ENCODE measurements at places on chromosomes 6 and 20.
A peak's percentile ranks its signal among the peaks of the same experiment; 100 is the strongest.

DNA sequence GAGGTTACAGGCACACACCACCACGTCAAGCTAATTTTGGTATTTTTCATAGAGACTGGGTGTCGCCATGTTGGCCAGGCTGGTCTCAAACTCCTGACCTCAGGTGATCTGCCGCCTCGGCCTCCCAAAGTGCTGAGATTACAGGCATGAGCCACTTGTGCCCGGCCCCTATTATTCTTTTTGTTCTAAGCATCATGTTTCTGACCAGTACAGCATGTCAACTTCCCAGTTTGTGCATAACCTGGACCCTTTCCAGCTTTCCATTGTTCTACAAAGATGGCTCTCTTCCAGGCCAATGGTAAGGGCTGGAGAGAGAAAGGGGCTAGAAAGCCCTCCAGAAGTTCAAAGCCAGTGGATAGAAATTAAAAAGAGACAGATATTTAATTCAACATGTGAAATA lies 91.3 kb upstream of the TNFAIP3 start:
- DNase-seq = no peak

GRCh38 chr6:25042536-25042935 lies 106.8 kb upstream of the RIPOR2 start:
- DNase-seq = no peak

DNA sequence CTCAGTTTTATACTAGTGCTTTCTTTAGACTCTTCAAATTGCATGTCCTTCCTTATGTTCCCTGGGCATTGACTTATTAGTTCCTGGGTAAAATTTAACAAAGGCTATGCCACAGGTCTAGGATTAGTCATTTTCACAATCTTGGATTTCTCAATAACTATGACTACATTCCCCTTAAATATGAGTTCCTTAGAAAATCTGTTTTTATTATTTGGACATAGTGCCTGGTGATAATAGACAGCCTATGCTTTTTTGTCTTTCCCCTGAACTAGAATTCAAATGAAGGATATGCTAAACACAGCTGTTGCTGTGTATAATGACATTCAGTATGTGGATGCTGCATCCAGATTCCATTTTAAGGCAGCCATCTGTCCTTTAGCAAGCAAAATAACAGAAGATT lies 1252.8 kb upstream of the GJE1 start:
- peak; percentile 52 for DNase-seq

DNA sequence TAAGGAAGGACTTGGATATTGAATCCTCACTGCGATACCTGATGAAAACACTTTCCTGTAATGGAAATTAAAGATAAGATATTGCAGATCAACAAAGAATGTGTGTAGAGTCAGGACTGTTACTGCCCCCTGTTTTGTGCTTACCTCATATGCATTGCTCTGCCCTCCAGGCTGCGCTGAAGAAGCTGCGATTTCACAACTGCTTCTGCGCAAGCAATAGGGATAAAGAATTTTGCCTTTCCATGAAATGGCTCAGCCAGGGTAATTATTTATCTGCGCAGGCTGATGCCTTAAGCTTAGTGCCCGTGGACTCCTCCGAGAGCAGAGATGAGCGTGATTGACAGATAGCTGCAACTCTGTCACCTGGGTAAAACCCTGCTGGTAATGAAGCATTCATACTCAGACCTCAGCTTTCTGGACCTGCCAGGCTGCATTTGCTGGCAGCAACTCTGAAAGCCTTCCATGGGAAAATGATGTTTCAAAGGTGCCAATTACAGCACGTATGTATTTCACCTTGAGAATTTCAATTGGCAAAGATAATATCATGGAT lies 370.6 kb downstream of the SAMD5 start:
- DNase-seq = no peak
